ENCODE measurements at places on chromosomes 12 and 14. TPM values are rescaled to one million over a fixed set of nuclear protein-coding genes. Genes with fewer than 3 reads are reported as not detected.

The CNPY2 gene
- 144 TPM for polyA plus RNA-seq

The SERPINA6 gene
- not detected for polyA plus RNA-seq

The IGF1 gene
- not detected for polyA plus RNA-seq

The ALDH1L2 gene
- polyA plus RNA-seq: not detected

The CLEC14A gene
- not detected for polyA plus RNA-seq

The SMCO3 gene
- polyA plus RNA-seq: 0.35 TPM

The TPPP2 gene
- not detected for polyA plus RNA-seq

The MORN3 gene
- 0.17 TPM for polyA plus RNA-seq

The EXOC3L4 gene
- polyA plus RNA-seq: not detected

- H3K27me3 ChIP-seq: no peaks in the 10 kb centered on the region
- no peak for DNase-seq
- no peak overlapping the region for H3K27ac ChIP-seq
- no peak overlapping the region for H3K4me3 ChIP-seq
- H3K4me1 ChIP-seq: no peaks in the 10 kb centered on the region
Measured at GRCh38 chr14:36301159-36301558, 19.3 kb downstream of the MBIP start.

DNA sequence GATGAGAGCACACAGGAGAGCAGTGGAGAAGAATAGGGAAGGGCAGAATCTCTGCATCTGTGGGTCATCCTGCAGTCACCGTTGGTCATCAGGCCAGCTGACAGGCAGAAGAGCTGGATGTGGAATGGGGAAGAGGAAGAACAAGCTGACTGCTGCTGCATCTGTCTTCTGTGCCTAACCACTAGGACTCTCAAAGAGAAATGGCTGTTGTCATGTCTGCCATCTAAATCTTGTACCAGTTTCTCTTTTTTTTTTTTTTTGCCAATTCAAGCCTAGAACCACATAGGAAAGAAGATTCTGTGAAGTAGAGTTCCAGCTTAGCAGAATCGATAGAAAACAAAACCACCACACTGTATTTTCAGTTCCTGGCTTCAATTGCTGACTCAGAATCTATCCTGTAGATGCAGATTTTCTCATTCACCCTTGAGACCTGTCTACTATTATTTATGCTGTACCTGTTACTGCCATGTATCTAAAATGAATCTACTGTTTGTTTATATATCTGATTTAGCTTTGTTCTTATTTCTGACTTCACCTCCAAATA lies 421.9 kb upstream of the PRICKLE1 start:
- H3K27ac ChIP-seq: no peak overlapping the region
- H3K36me3 ChIP-seq: no peaks in the 10 kb centered on the region
- no peaks in the 10 kb centered on the region for H3K4me1 ChIP-seq
- DNase-seq: no peak
- H3K27me3 ChIP-seq: no peaks in the 10 kb centered on the region

- DNase-seq: no peak
- H3K4me3 ChIP-seq: peak overlapping the region; percentile 93
- peaks cover 57% of the 10 kb centered on the region for H3K4me1 ChIP-seq
Measured at GRCh38 chr12:56634242-56634836, 4.2 kb upstream of the BAZ2A start.

DNA sequence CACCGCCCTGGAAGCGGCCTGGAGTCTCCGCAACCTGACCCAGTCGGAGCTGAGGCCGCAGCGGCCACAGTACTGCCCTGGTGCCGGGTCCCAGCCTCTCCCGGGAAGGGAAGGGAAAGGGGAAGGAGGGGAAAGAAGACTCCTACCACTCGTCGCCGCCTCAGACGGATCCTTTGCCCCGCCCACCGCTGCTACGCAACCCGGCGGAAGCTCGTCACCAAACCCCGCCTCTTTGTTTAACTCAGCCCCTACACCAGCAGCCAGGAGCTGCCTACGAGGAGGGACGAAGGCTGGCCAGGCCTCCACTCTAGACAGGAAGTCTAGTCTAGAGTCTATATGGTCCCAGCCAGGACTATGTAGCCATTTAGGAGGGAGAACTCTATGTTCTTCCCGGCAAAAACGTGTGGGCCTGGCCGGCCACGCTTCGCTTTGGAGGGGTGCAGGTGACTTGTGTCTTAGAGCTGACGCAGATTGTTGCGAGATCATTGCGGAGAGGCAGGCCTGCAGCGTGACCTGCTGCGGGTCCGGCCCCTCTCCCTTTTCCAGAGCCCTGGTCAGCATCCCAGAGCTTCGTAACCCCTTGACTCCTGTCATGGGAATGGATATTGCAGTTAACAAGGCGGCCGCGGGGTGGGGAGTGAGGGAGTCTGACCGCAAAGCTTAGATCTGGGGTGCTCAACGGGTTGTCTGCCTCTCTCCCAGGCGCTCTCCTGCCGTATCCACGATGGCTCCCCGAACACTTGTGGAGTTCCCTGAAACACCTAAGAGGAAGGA lies at the start of gene RNF41:
Gene RNF41, minus strand, starts transcription at position 166 of the 774 bp plus-strand sequence. CDS start 7,875 bp downstream, outside the sequence.
- DNase-seq: peak; percentile 93
- peaks cover 65% of the 10 kb centered on the region for H3K4me1 ChIP-seq
- H3K27me3 ChIP-seq: no peaks in the 10 kb centered on the region
- H3K4me3 ChIP-seq: peak within 1 kb of the TSS; percentile 97
- no peaks in the 10 kb centered on the region for H3K36me3 ChIP-seq

DNA sequence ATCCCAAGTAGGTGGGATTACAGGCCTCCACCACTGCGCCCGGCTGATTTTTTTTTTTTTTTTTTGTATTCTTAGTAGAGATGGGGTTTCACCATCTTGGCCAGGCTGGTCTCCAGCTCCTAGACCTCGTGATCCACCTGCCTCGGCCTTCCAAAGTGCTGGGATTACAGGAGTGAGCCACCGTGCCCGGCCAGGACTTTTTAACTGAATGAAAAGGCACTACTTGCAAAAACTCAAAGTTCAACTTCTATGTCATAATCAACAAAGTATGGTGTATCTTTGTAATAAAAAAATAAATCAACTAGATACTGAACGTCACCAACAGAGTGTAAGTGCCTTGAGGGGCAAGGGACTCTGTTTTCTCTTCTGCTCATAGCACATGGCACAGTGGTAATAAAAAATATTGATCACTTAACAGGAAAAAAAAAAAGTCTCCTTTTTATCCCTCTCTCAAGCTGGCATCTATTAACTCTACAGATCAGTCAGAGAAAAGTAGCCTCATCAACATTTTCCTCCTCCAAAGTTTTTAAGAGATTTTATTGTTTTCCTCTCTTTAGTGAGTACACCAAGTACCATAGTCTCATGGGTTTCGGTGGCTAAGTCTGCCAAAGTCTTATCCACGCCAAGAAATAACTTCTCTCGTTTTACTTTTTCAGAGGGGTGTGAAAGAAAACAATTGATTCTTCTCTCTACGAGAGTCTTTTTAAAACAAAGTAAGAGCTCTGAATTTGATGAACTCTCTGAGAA lies 10.6 kb upstream of the FOXN3 start:
- H3K27ac ChIP-seq: peak overlapping the region; percentile 95
- peaks cover 54% of the 10 kb centered on the region for H3K4me1 ChIP-seq
- H3K27me3 ChIP-seq: no peaks in the 10 kb centered on the region
- no peak for DNase-seq

GRCh38 chr12:96503976-96504375 lies 14.6 kb downstream of the CFAP54 start:
- H3K4me1 ChIP-seq: peaks cover 19% of the 10 kb centered on the region
- H3K27ac ChIP-seq: no peak overlapping the region
- no peak for DNase-seq
- H3K4me3 ChIP-seq: no peak overlapping the region
- H3K27me3 ChIP-seq: no peaks in the 10 kb centered on the region
- no peaks in the 10 kb centered on the region for H3K36me3 ChIP-seq

DNA sequence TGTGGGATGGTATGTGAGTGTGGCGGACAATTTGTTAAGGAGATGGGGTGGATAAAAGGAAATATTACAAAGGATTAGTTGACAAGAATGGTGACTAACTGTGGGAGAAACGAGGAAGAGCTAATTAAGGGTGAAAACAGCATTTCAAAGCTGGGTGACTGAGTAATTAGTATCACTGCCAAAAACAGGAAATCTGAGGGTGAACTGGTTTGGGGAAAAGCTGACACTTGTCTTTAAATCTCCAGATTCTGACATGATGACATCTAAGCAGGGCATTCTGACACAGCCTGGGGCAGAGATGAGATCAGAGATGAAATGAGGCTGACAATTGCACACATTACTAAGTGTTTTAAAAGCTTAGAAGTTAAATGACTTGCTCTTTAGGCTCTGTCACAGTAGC lies 42.4 kb upstream of the CCDC175 start:
- H3K27ac ChIP-seq: no peak overlapping the region
- no peaks in the 10 kb centered on the region for H3K36me3 ChIP-seq
- no peak for DNase-seq
- no peak overlapping the region for H3K4me3 ChIP-seq

- no peak overlapping the region for H3K27ac ChIP-seq
- DNase-seq: no peak
- no peaks in the 10 kb centered on the region for H3K36me3 ChIP-seq
Measured at GRCh38 chr14:97946641-97947040, 1149.5 kb downstream of the VRK1 start.

DNA sequence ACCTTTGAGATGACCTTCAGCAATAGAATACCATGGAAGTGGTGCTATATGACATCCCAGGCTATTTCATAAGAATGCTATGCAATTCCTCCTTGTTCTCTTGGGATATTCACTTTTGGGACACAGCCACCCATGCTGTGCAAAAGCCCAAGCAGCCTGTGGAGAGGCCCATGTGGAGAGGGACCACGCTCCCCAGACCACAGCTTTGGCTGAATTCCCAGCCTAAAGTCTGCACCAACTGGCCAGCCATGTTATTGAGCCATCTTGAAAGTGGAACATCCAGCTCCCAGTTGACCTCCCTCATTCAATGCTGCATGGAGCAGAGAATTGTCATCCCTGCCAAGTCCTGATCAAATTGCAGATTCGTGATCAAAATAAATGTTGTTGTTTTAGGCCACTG lies 275.1 kb downstream of the SUDS3 start:
- H3K27me3 ChIP-seq: no peaks in the 10 kb centered on the region
- H3K4me3 ChIP-seq: no peak overlapping the region
- no peak for DNase-seq
- H3K4me1 ChIP-seq: no peaks in the 10 kb centered on the region
- H3K27ac ChIP-seq: no peak overlapping the region
- no peaks in the 10 kb centered on the region for H3K36me3 ChIP-seq

DNA sequence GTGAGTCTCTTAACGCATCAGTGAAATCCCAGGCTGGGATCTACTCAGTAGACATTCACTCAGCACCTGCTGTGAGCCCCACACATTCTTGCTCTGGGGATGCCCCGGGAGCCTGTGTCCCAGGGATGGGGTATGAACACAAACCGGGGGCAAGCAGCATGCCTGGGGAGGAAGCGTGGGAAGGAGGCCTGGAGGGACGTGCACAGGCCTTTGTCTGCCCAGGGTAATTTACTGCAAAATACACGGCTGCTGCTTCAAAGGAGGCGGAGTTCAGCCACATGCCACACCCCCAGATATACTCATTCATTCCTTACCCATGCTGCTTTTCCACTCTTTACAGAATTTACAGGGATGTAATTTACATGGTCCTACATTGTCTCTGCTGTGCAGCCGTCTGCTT lies 187.8 kb downstream of the ADGRD1 start:
- H3K27ac ChIP-seq: no peak overlapping the region
- no peak for DNase-seq
- H3K4me1 ChIP-seq: peaks cover 14% of the 10 kb centered on the region
- H3K36me3 ChIP-seq: no peaks in the 10 kb centered on the region
- peaks cover 5% of the 10 kb centered on the region for H3K27me3 ChIP-seq

- H3K4me3 ChIP-seq: no peak overlapping the region
- no peaks in the 10 kb centered on the region for H3K36me3 ChIP-seq
- no peak for DNase-seq
- H3K4me1 ChIP-seq: no peaks in the 10 kb centered on the region
- no peaks in the 10 kb centered on the region for H3K27me3 ChIP-seq
Measured at GRCh38 chr14:27566843-27567382, 969.1 kb upstream of the NOVA1 start.

- peaks cover 62% of the 10 kb centered on the region for H3K4me1 ChIP-seq
- no peaks in the 10 kb centered on the region for H3K27me3 ChIP-seq
- no peak for DNase-seq
- peaks cover 11% of the 10 kb centered on the region for H3K36me3 ChIP-seq
Measured at GRCh38 chr12:14273913-14274311, 91.6 kb upstream of the ATF7IP start.

- no peak for DNase-seq
- H3K36me3 ChIP-seq: no peaks in the 10 kb centered on the region
- H3K27me3 ChIP-seq: peaks cover 28% of the 10 kb centered on the region
- H3K4me1 ChIP-seq: peaks cover 35% of the 10 kb centered on the region
- no peak overlapping the region for H3K27ac ChIP-seq
Measured at GRCh38 chr12:50398931-50399330, 1.8 kb upstream of the LARP4 start.

DNA sequence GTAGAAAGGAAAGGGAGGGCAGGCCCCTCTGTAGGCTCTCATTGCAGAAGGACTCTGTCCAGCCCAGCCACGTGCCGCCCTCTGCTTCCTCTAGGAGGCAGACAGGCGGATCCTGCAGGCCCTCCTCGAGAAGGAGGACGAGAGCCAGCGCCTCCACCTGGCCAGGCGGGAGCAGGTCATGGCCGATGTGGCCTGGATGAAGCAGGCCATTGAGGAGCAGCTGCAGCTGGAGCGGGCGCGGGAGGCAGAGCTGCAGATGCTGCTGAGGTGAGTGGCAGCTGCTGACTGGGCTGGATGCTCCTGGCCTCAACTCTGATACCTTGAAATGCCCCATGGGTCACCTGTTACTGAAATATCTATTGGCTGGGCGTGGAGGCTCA lies 10.9 kb downstream of the TCHP start:
- peaks cover 27% of the 10 kb centered on the region for H3K36me3 ChIP-seq
- H3K27ac ChIP-seq: no peak overlapping the region
- no peaks in the 10 kb centered on the region for H3K4me1 ChIP-seq
- no peaks in the 10 kb centered on the region for H3K27me3 ChIP-seq

GRCh38 chr14:76373456-76373855 lies 2.5 kb upstream of the ESRRB start:
- H3K36me3 ChIP-seq: no peaks in the 10 kb centered on the region
- H3K27ac ChIP-seq: no peak overlapping the region
- peaks cover 11% of the 10 kb centered on the region for H3K4me1 ChIP-seq

GRCh38 chr12:15364221-15365160 lies 42.2 kb downstream of the PTPRO start:
- H3K27ac ChIP-seq: no peak overlapping the region
- H3K27me3 ChIP-seq: peaks cover 5% of the 10 kb centered on the region
- DNase-seq: no peak
- H3K4me3 ChIP-seq: no peak overlapping the region
- H3K4me1 ChIP-seq: no peaks in the 10 kb centered on the region

DNA sequence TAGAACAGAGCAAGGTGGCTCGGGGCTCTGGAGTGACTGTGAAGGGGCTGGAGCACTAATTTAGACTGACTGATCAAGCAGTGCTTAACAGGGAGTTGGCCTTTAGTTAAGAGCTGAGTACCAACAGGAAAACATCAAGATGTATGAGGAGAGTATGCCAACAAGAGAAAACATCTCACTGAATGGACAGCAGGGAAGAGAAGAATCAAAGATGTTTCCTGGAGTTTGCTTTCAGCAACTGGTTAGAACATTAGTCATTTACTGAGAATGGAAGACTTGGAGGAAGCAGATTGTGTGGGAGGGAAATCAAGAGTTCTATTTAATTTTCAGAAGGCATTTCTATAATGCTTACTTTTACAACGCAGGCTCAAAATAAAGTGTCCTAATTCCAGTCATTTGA lies 259.3 kb downstream of the ADAMTS20 start:
- H3K36me3 ChIP-seq: no peaks in the 10 kb centered on the region
- H3K4me1 ChIP-seq: no peaks in the 10 kb centered on the region
- no peak for DNase-seq

GRCh38 chr12:1634590-1635191 lies 5.7 kb downstream of the WNT5B start:
- no peak overlapping the region for H3K4me3 ChIP-seq
- H3K27me3 ChIP-seq: peaks cover 68% of the 10 kb centered on the region
- peaks cover 17% of the 10 kb centered on the region for H3K4me1 ChIP-seq
- no peaks in the 10 kb centered on the region for H3K36me3 ChIP-seq
- peak; percentile 34 for DNase-seq
- H3K27ac ChIP-seq: no peak overlapping the region
